SJCRH30 (cell line): ENCODE measurements at places on chromosomes 13 and 19. TPM values are rescaled to one million over a fixed set of nuclear protein-coding genes. Genes with fewer than 3 reads are reported as not detected.

Gene KIR3DL1
- total RNA-seq = not detected in 2 replicates

Gene ZSCAN4
- not detected in 2 replicates for total RNA-seq

Gene DIRAS1
- total RNA-seq = not detected in 2 replicates

Gene S1PR2
- total RNA-seq = 7.4 and 7.5 TPM in 2 replicates

Gene MISP3
- total RNA-seq = 0.81 and 1.3 TPM in 2 replicates

Gene UPF3A
- 32.0 and 34.1 TPM in 2 replicates for total RNA-seq

Gene SLC17A7
- total RNA-seq = 0.18 TPM in 1 of 2 replicates, not detected in the other

Gene ZNF562
- 34.7 and 37.6 TPM in 2 replicates for total RNA-seq

Gene ACTMAP
- total RNA-seq = 5.0 and 5.4 TPM in 2 replicates

DNA sequence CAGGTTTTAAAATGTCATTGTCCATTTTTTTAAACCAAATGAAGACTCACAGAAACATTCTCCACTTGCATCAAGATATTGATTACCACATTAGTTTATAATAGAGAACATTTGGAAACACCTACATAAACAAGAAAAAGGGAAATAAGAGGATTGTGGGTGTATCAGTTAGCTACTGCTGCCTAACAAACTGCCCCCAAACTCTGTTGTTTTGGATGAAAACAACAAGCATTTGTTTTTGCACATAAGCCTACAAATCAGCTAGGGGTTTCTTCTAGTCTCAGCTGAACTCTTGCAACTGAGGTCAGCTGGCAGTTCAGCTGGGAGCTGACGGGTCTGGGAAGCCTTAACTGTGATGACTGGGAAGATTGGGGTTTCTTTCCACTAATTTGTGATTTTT, 464.4 kb downstream of the COG6 start:
- no peak for DNase-seq
- peaks cover 25% of the 10 kb centered on the region for H3K4me1 ChIP-seq
- H3K4me3 ChIP-seq = no peak overlapping the region

- no peaks in the 10 kb centered on the region for H3K27me3 ChIP-seq
- H3K4me3 ChIP-seq = peak overlapping the region; percentile 49
- peaks cover 67% of the 10 kb centered on the region for H3K4me1 ChIP-seq
- H3K27ac ChIP-seq = peak overlapping the region; percentile 98
Measured at GRCh38 chr19:31255174-31255799, 93.9 kb downstream of the TSHZ3 start.

DNA sequence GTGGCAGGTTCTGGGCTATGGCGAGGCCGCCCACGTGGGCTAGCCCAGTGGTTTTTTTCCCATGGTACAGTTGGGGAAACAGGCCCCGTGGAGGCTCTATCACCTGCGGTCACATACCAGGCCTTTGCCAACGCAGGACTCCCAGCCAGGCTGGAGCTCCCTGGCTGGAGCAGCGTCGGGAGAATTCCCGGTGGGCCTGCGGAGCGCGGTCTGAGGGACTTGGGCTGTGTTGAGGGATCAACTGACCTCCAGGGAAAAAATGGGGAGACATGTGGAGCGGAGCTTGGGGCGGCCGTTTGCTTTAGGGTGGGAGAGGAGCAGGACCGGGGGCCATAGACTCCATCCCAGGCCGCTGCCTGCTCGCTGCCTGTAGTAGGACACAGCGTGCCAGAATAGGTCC, 16.4 kb downstream of the DOT1L start:
- H3K36me3 ChIP-seq = peaks cover 5% of the 10 kb centered on the region; the same call in 1 of the 2 replicates
- H3K4me1 ChIP-seq = no peaks in the 10 kb centered on the region
- no peaks in the 10 kb centered on the region for H3K27me3 ChIP-seq

DNA sequence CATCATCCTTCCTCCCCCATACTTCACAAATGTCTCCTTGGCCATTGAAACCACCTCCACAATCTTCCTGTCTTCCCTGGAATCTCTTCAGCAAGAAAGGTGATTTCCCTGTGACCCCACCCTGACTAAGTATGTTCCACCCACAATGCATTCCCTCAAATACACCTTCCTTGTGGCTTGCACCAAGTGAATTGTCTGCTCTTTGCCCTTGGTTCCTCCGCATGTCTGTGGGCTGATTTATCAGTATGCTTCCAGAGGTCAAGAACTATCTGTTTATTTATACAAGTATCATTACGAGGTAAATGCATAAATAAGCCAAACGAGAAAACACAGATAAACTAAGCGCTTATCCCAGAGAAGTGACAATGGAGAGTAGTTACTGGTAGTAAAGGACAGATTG, 45.4 kb upstream of the POMP start:
- H3K27me3 ChIP-seq = no peaks in the 10 kb centered on the region
- no peak overlapping the region for H3K4me3 ChIP-seq
- no peak for DNase-seq
- peaks cover 5% of the 10 kb centered on the region; the same call in 1 of the 2 replicates for H3K4me1 ChIP-seq
- no peak overlapping the region for H3K27ac ChIP-seq

- H3K4me3 ChIP-seq = no peak overlapping the region
- H3K36me3 ChIP-seq = no peaks in the 10 kb centered on the region
- no peak overlapping the region for H3K27ac ChIP-seq
- no peaks in the 10 kb centered on the region for H3K4me1 ChIP-seq
- DNase-seq = no peak
- H3K27me3 ChIP-seq = no peaks in the 10 kb centered on the region
Measured at GRCh38 chr13:31441800-31442510, 242.2 kb downstream of the B3GLCT start.

DNA sequence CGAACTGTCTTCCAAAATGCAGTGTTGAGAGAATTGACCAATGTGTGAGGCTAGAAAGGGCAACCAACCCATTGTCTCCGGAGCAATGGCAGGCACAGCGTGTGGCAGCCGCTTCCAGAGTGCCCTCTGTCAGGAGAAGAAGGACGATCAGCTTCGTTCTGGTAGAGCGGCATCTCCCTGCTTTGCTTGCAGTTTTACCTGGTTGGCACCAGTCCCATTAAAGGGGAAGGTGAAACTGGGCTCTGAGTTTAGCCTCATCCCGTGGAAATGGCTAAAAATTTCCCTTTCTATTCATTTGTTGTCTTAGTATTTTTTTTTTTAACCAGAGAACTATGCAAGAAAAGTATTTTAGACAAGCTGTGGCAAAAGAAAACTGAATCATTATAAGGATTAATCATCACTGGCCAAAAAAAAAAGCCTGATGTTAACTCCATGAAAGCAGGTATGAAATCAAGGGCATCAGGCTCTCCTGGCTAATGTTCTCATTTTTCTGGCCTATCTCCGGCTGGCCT, 81.5 kb upstream of the SLC7A1 start:
- no peak overlapping the region for H3K27ac ChIP-seq
- H3K4me1 ChIP-seq = peaks cover 4% of the 10 kb centered on the region
- no peak for DNase-seq
- no peaks in the 10 kb centered on the region for H3K36me3 ChIP-seq
- H3K4me3 ChIP-seq = no peak overlapping the region

GRCh38 chr19:27741236-27741635, 1471.7 kb downstream of the UQCRFS1 start:
- no peaks in the 10 kb centered on the region for H3K27me3 ChIP-seq
- H3K4me3 ChIP-seq = no peak overlapping the region
- peak; percentile 15 for DNase-seq
- no peaks in the 10 kb centered on the region for H3K36me3 ChIP-seq

- no peak overlapping the region for H3K4me3 ChIP-seq
- no peaks in the 10 kb centered on the region for H3K36me3 ChIP-seq
- H3K27ac ChIP-seq = no peak overlapping the region
- H3K4me1 ChIP-seq = no peaks in the 10 kb centered on the region
- DNase-seq = no peak
Measured at GRCh38 chr19:7304200-7304599, 10.0 kb upstream of the INSR start.

- H3K27me3 ChIP-seq = no peaks in the 10 kb centered on the region
- H3K27ac ChIP-seq = no peak overlapping the region
- H3K36me3 ChIP-seq = no peaks in the 10 kb centered on the region
- no peak overlapping the region for H3K4me3 ChIP-seq
- DNase-seq = peak; percentile 36
- peaks cover 13% of the 10 kb centered on the region for H3K4me1 ChIP-seq
Measured at GRCh38 chr19:3129112-3129511, 6.7 kb upstream of the GNA15 start.

DNA sequence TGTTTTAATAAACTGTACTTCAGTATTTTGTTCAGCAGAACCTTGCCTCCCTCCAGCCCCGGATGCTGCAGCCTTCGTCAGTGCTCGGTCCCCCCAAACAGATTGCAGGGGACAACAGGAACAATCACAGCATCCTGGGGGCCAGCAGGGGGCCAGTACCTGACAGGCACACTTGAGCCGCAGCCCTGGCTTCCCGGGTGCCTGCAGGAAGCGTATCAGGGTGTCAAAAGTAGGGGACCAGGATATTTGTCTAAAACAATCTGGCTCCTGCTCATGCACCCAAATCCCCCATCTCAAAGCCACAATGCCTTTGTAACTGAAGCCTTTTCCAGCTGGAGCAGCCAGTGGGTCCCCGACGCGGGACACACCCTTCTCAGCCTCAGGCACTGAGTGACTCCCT, 167.5 kb upstream of the TSHZ3 start:
- peak overlapping the region; percentile 8; the same call in 1 of the 2 replicates for H3K27ac ChIP-seq
- H3K36me3 ChIP-seq = no peaks in the 10 kb centered on the region
- peaks cover 19% of the 10 kb centered on the region for H3K4me1 ChIP-seq
- DNase-seq = peak; percentile 20
- H3K27me3 ChIP-seq = no peaks in the 10 kb centered on the region
- no peak overlapping the region for H3K4me3 ChIP-seq

GRCh38 chr13:95100525-95101433, 200.5 kb downstream of the ABCC4 start:
- H3K27ac ChIP-seq = no peak overlapping the region
- H3K4me3 ChIP-seq = no peak overlapping the region
- H3K27me3 ChIP-seq = no peaks in the 10 kb centered on the region
- DNase-seq = no peak

- no peak for DNase-seq
- no peaks in the 10 kb centered on the region; the same call in 1 of the 2 replicates for H3K36me3 ChIP-seq
- no peak overlapping the region for H3K27ac ChIP-seq
- no peaks in the 10 kb centered on the region for H3K27me3 ChIP-seq
Measured at GRCh38 chr13:59684105-59684504, 479.6 kb downstream of the DIAPH3 start.

DNA sequence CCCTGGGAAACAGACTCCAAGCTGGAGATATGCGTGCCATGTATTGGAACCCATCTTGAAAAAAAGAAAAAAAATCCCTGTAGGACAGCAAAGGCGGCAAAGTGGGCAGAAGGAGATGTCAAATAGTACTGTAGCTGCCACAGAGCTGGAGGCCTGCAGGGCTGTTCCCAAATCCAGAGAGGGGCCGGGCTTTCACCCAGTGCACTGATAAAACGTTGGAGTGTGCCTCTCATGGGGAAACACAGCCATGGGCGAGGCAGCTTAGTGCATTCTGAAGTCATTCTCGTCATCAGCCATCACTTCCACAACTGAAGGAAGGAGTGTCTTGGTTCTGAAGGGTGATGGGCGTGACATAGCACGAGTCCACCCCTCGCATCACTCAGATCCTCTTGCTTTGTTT, 4.8 kb downstream of the SGCG start:
- no peak for DNase-seq
- H3K4me3 ChIP-seq = no peak overlapping the region
- H3K27ac ChIP-seq = no peak overlapping the region
- peaks cover 13% of the 10 kb centered on the region for H3K4me1 ChIP-seq

- no peaks in the 10 kb centered on the region for H3K4me1 ChIP-seq
- no peaks in the 10 kb centered on the region for H3K36me3 ChIP-seq
- no peaks in the 10 kb centered on the region for H3K27me3 ChIP-seq
- H3K4me3 ChIP-seq = no peak overlapping the region
- no peak overlapping the region for H3K27ac ChIP-seq
Measured at GRCh38 chr13:54445453-54445852, 1416.8 kb downstream of the OLFM4 start.

GRCh38 chr19:42129399-42130253, 2.6 kb downstream of the POU2F2 start:
- peaks cover 30% of the 10 kb centered on the region for H3K27me3 ChIP-seq
- H3K4me1 ChIP-seq = peaks cover 13% of the 10 kb centered on the region
- no peak overlapping the region for H3K4me3 ChIP-seq
- H3K27ac ChIP-seq = no peak overlapping the region

DNA sequence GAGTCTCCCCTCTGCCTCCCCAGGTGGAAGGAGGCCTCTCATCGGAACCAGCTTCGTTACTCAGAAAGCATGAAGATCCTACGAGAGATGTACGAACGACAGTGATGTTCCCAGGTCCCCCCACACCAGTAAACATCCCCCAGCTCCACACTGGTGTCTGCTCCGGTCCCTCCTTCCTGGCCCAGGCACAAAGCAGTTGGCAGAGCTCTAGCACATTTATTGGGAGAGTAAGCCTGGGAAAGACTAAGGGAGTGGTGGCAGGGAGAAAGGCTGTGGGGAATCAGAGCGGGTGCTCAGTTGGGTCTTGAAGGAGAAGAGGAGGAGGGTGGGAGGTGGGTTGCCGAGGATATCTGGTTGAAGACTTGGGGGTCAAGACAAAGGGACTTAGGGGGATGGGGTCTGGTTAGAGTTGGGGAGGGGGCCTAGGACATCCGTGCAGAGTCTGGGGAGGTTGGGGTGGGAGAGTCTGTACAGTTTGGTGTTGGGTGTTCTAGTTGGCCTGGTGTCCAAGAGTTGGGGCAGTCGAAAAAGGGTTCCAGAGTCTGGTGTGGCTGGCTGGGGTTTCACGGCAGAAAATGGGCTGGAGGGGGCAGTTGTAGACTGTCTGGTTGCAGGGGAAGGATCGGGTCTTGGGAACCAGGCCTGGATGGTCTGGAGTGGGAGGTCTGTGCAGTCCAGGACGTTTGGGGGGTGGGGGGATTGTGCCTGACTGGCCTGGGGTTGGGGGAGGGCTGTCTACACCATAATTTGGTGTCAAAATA, 2.3 kb downstream of the HSPB6 start:
- peaks cover 8% of the 10 kb centered on the region; the same call in 1 of the 2 replicates for H3K4me1 ChIP-seq
- no peak overlapping the region for H3K27ac ChIP-seq
- peaks cover 5% of the 10 kb centered on the region; the same call in 1 of the 2 replicates for H3K36me3 ChIP-seq
- no peaks in the 10 kb centered on the region for H3K27me3 ChIP-seq
- no peak for DNase-seq
- no peak overlapping the region for H3K4me3 ChIP-seq

- no peak overlapping the region for H3K4me3 ChIP-seq
- peaks cover 7% of the 10 kb centered on the region for H3K4me1 ChIP-seq
- DNase-seq = no peak
- H3K27me3 ChIP-seq = no peaks in the 10 kb centered on the region
Measured at GRCh38 chr13:110841846-110842245, 73.0 kb downstream of the ANKRD10 start.

- H3K27me3 ChIP-seq = no peaks in the 10 kb centered on the region
- peaks cover 4% of the 10 kb centered on the region; the same call in 1 of the 2 replicates for H3K4me1 ChIP-seq
- no peaks in the 10 kb centered on the region for H3K36me3 ChIP-seq
- DNase-seq = peak; percentile 69
- peak within 1 kb of the TSS; percentile 22 for H3K4me3 ChIP-seq
- H3K27ac ChIP-seq = no peak within 1 kb of the TSS
Measured at GRCh38 chr13:108269601-108270328, at the start of gene TNFSF13B. Gene TNFSF13B, plus strand, starts transcription at chr13:108269718. Its CDS starts 178 bp downstream, at chr13:108269896.

GRCh38 chr13:32179708-32180107, 135.5 kb downstream of the ZAR1L start:
- DNase-seq = no peak
- H3K4me3 ChIP-seq = no peak overlapping the region
- H3K27me3 ChIP-seq = no peaks in the 10 kb centered on the region
- no peaks in the 10 kb centered on the region for H3K36me3 ChIP-seq
- peaks cover 14% of the 10 kb centered on the region for H3K4me1 ChIP-seq
